Trophoblast cell (in vitro differentiated cells and primary cell): ENCODE measurements at places on chromosomes 11 and 22.

DNA sequence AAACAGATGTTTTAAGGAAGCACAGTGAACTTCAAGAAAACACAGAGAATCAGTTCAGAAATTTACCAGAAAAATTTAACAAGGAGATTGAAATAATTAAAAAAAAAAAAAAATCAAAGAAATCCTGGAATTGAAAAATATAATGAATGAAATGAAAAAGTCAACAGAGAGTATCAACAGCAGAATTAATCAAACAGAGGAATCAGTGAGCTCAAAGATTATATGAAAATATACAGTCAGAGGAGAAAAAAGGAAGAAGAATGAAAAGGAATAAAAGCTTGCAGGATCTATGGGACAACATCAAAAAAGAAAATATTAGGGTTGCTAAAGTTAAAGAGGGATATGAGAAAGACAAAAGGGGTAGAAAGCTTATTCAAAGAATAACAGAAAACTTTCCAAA, 82.3 kb downstream of the XRRA1 start:
- no peak overlapping the region for H3K27ac ChIP-seq
- no peaks in the 10 kb centered on the region for H3K27me3 ChIP-seq
- no peaks in the 10 kb centered on the region for H3K4me1 ChIP-seq
- peaks cover 15% of the 10 kb centered on the region for H3K36me3 ChIP-seq

DNA sequence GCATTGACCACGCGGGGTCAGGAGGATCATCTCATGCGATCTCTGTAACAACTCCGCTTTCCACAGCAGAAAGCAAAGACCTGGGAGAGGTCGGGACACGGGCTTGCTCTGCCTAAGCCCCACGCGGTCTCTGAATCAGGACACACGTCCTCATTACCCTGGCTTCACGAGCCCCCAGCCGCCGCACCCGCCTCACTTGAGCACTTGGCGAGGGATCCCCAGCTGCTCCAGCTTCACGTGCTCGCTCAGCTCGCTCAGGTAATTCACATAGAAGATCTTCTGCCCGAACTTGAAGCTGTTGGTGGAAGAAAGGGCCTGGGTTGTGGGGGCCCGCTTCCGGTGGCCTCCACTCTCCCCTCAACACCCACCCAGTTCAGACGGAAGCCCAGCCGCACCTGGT, 19.6 kb downstream of the ARHGAP1 start:
- no peak for DNase-seq
- H3K27me3 ChIP-seq: no peaks in the 10 kb centered on the region
- no peak overlapping the region for H3K27ac ChIP-seq
- peaks cover 2% of the 10 kb centered on the region for H3K4me1 ChIP-seq
- H3K36me3 ChIP-seq: peaks cover 55% of the 10 kb centered on the region
- H3K4me3 ChIP-seq: no peak overlapping the region

GRCh38 chr11:74927496-74927895, 21.4 kb downstream of the XRRA1 start:
- no peak overlapping the region for H3K27ac ChIP-seq
- no peak overlapping the region for H3K4me3 ChIP-seq
- H3K4me1 ChIP-seq: no peaks in the 10 kb centered on the region
- no peaks in the 10 kb centered on the region for H3K36me3 ChIP-seq
- no peak for DNase-seq

- no peak overlapping the region for H3K27ac ChIP-seq
- H3K4me3 ChIP-seq: no peak overlapping the region
- H3K27me3 ChIP-seq: no peaks in the 10 kb centered on the region
- no peaks in the 10 kb centered on the region for H3K36me3 ChIP-seq
Measured at GRCh38 chr11:92149996-92150395, 74.6 kb upstream of the FAT3 start.

DNA sequence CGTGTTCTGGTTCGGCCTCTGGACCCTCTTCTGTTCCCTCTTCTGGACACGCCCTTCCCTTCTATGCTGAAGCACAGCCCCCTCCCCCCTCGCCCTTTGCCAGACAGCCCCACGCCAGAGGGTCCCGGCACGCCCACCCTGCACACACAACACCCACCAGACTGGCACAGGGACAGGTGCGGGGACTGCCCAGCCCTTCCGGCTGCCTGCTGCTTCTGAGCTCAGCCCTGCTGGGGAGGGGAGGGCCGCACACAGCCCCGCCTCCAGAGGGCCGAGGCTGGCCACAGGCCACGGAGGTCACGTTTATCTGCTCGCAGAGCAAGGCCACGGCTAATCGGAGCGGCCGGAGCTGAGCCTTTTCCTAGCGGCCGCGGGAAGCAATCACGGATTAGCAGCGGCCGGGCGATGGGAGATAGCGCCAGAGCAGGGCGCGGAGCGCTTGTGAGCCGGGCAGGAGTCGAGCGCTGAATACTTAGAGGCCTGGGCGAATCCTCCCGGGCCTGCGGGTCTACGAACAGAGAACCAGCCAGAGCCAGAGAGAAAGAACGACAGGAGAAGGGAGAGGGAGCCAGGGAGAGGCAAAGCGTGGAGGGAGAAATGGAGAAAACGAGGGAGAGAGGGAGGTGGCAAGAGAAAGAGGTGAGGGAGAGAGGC, 21.5 kb downstream of the OTUB1 start:
- DNase-seq: peak; percentile 44
- H3K4me3 ChIP-seq: no peak overlapping the region
- H3K27ac ChIP-seq: no peak overlapping the region
- H3K36me3 ChIP-seq: no peaks in the 10 kb centered on the region
- peaks cover 12% of the 10 kb centered on the region for H3K4me1 ChIP-seq

DNA sequence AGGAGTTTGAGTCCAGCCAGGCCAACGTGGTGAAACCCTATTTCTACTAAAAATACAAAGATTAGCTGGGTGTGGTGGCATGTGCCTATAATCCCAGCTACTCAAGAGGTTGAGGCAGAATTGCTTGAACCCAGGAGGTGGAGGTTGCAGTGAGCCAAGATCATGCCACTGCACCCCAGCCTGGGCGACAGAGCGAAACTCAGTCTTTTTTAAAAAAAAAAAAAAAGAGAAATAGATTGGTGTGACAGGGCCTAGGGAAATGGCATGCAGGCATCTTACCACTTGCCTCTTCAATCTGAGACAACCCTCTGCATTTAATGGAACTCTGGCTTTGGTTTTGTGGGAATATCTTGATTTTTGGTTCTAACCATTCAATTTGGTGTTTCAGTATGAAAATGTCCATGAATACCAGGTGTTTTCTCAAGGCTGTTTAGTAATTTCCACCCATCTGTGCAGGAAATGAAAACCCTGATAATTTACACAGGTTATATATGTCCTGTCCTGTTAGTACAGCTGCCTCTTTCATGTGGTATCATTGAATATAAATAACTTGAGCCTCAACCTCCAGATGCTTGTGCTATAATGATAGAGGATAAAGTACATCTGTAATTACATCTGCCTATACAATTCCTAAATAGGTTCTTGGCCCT, 8.4 kb downstream of the XBP1 start:
- no peaks in the 10 kb centered on the region for H3K4me1 ChIP-seq
- no peak overlapping the region for H3K27ac ChIP-seq
- no peak overlapping the region for H3K4me3 ChIP-seq
- DNase-seq: no peak
- peaks cover 10% of the 10 kb centered on the region for H3K36me3 ChIP-seq
- H3K27me3 ChIP-seq: no peaks in the 10 kb centered on the region

DNA sequence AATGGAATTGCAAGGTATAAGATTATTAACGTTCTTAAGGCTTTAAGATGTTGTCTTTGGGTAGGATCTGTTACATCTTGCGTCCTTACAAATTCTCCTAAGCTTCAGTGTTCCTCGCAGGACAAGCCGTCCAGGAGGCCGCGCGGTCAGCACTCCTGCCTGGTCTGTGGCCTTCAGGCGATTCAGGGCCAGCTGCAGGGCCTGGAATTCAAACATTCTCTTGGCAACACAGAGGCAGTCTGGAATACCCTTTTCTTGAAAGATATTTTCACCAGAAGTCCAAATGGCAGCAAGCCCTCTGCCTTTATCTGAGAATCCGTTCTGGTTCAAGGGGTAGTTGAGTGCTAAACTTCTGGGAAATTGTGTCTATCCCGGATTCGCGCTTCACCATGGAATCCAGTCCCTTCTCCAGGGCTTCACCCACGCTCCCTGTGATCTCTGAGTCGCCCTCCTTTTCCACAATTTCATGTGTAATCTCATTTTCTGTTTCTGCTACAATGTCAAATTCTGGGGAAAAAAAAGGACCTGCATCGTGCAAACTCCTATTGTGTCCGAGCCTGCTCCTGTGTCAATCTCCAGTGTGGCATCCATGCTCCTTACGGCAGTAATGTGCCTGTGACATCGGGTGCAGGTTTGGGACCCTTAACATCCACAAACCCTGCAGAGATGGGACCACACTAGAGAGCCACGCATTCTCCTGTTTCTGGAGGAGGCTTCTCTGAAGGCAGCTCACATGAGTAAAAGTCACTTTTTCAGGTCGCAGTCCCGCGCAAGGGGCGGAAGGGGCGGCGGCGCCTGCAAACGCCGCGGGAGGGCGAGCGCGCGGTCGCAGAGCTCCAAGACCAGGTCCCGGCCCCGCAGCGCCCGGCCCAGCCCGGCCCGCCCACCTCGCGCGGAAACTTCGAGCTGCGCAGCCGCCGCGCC, 25.4 kb upstream of the SORL1 start:
- no peaks in the 10 kb centered on the region for H3K27me3 ChIP-seq
- peak overlapping the region; percentile 34 for H3K4me3 ChIP-seq
- H3K36me3 ChIP-seq: no peaks in the 10 kb centered on the region
- no peak overlapping the region for H3K27ac ChIP-seq
- DNase-seq: peak; percentile 72

DNA sequence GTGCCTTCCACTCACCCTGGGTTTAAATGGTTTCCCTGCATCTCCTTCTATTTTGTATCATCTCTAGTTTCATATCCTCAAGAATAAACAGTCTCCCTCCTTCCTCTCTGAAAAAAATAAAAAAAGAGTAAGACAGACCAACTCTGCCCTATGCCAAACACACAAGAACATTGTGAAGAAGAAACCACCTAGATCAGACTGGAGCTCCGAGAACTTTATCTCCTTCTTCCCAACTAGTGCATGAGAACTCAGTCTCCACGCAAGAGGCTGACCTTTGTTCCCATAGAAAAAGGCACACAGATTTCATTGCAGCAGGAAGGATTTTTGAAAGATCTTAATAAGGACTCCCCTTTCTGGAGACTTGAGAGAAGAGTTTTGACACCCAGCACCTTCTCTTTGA, 8.7 kb upstream of the PEX26 start:
- no peaks in the 10 kb centered on the region for H3K36me3 ChIP-seq
- H3K4me3 ChIP-seq: no peak overlapping the region
- DNase-seq: no peak
- peaks cover 13% of the 10 kb centered on the region for H3K4me1 ChIP-seq
- H3K27ac ChIP-seq: no peak overlapping the region

GRCh38 chr11:69013009-69013951, at the start of gene MRGPRF:
TSS of gene MRGPRF (minus strand) at chr11:69013246. CDS start at chr11:69009901, 3,345 bp downstream.
- peaks cover 29% of the 10 kb centered on the region for H3K4me1 ChIP-seq
- H3K27me3 ChIP-seq: no peaks in the 10 kb centered on the region
- DNase-seq: no peak
- no peak within 1 kb of the TSS for H3K27ac ChIP-seq
- no peaks in the 10 kb centered on the region for H3K36me3 ChIP-seq

DNA sequence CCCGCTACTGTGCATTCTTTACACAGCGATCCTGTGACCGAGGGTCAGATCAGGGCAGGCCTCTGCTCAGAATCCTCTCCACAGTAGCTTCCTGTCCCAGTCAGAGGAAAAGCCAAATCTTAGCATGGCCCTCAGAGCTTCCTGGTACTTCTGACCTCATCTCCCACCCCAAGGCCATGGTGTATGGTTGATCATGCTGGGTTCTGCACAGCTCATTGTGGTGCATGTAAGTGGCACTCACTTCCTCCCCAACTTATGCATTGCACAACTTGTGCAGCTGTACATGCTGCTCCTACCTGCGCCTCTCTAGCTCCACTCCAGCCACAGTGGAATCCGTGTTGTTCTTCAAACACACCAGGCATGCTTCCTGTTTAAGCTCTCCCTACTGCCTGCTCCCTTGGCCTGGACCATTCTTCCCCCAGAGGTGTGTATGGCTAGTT, 20.3 kb downstream of the BMAL1 start:
- DNase-seq: no peak
- H3K27me3 ChIP-seq: no peaks in the 10 kb centered on the region
- no peaks in the 10 kb centered on the region for H3K36me3 ChIP-seq
- H3K27ac ChIP-seq: no peak overlapping the region

DNA sequence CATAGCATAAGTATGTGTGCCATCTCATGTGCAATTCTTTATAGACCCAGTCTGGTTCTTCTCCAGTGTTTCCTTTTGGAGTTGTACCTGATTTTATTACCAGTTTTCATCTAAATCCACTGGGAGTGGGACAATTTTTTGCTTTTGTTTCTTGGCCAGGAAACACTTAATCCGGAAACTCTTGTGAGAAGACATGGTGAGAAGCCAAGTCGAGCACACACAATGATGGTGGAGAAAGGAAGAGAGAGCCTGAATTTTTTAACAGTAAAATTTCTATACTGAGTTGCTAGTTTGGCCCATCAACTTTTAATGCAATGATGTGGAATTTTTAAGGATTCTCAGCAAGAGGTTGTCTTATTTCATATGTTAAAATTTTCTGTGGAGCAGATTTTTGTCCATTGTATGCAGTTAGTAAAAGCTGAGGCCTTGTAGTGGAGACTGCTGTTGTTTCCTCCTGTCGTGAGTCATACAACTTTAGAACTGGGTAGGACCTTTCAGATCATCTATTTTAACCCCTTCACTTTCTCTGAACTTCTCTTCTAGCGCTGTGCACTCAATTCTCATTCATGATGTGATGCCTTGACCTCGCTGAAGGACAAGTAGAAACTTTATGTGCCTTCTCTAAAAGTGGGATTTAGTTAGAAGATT, 17.1 kb downstream of the FAR1 start:
- H3K27ac ChIP-seq: no peak overlapping the region
- no peaks in the 10 kb centered on the region for H3K27me3 ChIP-seq

DNA sequence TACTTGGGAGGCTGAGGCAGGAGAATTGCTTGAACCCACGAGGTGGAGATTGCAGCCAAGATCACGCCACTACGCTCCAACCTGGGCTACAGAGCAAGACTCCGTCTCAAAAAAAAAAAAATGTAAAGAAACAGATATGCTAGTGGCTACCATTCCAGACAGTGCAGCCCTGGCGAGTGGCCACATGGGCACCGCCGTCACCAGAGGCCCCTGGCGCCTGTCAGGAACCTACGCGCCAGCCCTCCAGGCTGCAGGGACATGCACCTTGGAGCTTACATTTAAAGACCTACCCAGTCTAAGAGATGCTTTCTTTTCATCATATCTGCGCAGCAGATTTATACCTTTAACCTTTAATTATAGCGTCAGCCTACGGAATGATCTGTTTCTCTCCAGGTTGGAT, 37.2 kb upstream of the IGSF9B start:
- no peaks in the 10 kb centered on the region for H3K27me3 ChIP-seq
- no peaks in the 10 kb centered on the region for H3K4me1 ChIP-seq
- H3K27ac ChIP-seq: no peak overlapping the region
- no peak overlapping the region for H3K4me3 ChIP-seq
- DNase-seq: no peak

- DNase-seq: no peak
- H3K27me3 ChIP-seq: no peaks in the 10 kb centered on the region
- peaks cover 58% of the 10 kb centered on the region for H3K36me3 ChIP-seq
- no peak overlapping the region for H3K27ac ChIP-seq
- peaks cover 24% of the 10 kb centered on the region for H3K4me1 ChIP-seq
- H3K4me3 ChIP-seq: no peak overlapping the region
Measured at GRCh38 chr22:37911697-37912096, 5.6 kb downstream of the MICALL1 start.

GRCh38 chr11:106656646-106657045, 361.6 kb downstream of the GUCY1A2 start:
- H3K27ac ChIP-seq: no peak overlapping the region
- no peaks in the 10 kb centered on the region for H3K27me3 ChIP-seq
- DNase-seq: no peak
- H3K4me3 ChIP-seq: no peak overlapping the region
- no peaks in the 10 kb centered on the region for H3K36me3 ChIP-seq
- no peaks in the 10 kb centered on the region for H3K4me1 ChIP-seq

- no peak overlapping the region for H3K4me3 ChIP-seq
- H3K4me1 ChIP-seq: peaks cover 16% of the 10 kb centered on the region
- H3K27ac ChIP-seq: no peak overlapping the region
- DNase-seq: no peak
Measured at GRCh38 chr11:63770763-63771162, 2.2 kb upstream of the ZFTA start.
